Heart left ventricle (tissue), 16 donors: ENCODE measurements at places on chromosomes 11 and 22. TPM values are rescaled to one million over a fixed set of nuclear protein-coding genes. Genes with fewer than 3 reads are reported as not detected.

The VWA5A gene
- polyA plus RNA-seq = 1.2 TPM

The APOA4 gene
- polyA plus RNA-seq = not detected

The CHORDC1 gene
- polyA plus RNA-seq = 55.4 TPM

The MMP12 gene
- polyA plus RNA-seq = not detected

The PRSS23 gene
- polyA plus RNA-seq = 3.0 TPM

The SCGB1D2 gene
- polyA plus RNA-seq = 0.36 TPM

The GAL gene
- not detected for polyA plus RNA-seq

The ROBO4 gene
- 21.8 TPM for polyA plus RNA-seq

The OR2AG1 gene
- polyA plus RNA-seq = not detected

The PRMT3 gene
- polyA plus RNA-seq = 6.6 TPM
